Testis (tissue), 5 donors: ENCODE measurements at places on chromosomes 7 and 10. TPM values are rescaled to one million over a fixed set of nuclear protein-coding genes. Genes with fewer than 3 reads are reported as not detected.

DNA sequence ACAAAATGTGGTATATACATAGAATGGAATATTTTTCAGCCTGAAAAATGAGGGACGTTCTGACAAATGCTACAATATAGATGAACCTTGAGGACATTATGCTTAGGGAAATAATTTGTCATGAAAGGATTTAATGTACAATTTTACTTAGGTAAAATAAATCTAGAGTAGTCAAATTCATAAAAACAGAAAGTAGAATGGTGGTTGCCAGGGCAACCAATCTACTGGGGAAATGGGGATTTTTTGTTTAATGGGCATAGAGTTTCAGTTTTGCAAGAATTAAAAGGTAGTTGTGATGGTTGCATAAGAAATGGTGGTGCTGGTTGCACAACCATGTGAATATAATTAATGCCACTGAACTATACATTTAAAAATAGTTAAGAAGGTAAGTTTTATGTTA, 296.0 kb upstream of the SP4 start:
- no peak for DNase-seq

DNA sequence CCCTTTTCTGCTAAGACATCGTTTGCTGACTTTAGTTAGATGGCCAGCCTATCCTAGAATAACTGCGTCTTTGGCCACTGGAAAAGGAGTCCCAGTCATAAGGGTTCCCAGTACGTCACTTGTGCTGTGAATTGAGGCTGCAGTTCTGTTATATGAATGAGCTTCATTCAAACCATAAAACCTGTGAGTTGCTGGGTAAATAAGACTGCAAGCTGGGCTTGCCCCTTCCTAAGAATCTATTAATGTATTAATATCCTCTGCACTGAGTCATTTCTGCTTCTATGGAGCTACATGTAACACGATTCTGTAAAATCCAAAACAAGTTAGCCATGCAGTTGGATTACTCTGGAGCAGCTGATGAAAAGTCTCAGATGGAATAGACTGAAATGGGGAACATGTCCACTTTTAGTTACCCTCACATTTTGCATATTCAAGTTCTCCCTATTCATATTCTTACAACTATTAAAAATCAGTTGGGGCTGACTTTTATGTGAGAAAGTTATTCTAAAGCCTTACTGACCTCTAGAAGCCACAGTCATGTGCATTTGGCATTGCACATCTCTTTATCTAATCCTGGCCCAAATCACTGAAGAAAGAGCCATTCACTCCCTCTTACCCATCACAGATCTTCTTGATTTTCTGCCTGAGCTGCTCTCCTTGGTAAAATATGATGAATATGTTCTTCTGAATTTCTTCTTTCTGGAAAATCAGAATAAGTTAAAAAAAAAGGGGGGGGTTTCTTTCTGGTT, 41.8 kb upstream of the TMEM213 start:
- no peak for DNase-seq

GRCh38 chr7:150755473-150756099, 18.4 kb downstream of the GIMAP5 start:
- DNase-seq = no peak

DNA sequence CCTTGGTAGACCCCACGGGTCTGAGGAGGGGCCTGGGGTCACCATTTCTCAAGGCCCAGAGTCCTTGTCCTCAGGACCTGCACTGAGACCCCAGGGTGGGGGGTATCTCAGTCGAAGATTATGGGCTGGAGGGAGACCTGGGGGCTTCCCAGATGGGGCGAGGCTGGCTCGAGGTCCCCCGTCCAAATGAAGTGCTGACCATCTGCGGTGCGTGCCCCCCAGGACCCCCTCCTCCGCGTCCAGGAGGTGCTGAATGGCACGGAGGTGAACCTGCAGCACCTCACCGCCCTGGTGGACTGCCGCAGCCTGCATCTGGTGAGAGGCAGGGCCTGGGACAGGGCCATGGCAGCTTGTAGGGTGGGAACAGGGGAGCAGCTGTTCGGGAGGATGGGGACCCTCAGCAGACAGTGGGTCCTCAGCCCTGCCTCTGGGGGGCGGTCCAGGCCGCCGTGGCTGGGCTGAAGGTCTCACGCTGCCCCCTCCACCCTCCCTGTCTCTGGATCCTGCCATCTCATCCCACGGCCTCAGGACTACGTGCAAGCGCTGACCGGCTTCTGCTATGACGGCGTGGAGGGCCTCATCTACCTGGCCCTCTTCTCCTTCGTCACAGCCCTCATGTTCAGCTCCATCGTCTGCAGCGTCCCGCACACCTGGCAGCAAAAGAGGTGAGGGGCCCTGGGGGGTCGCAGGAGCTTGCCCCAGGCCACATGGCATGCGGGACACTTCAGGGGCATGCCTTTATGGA, 24.3 kb downstream of the TTYH3 start:
- no peak for DNase-seq

DNA sequence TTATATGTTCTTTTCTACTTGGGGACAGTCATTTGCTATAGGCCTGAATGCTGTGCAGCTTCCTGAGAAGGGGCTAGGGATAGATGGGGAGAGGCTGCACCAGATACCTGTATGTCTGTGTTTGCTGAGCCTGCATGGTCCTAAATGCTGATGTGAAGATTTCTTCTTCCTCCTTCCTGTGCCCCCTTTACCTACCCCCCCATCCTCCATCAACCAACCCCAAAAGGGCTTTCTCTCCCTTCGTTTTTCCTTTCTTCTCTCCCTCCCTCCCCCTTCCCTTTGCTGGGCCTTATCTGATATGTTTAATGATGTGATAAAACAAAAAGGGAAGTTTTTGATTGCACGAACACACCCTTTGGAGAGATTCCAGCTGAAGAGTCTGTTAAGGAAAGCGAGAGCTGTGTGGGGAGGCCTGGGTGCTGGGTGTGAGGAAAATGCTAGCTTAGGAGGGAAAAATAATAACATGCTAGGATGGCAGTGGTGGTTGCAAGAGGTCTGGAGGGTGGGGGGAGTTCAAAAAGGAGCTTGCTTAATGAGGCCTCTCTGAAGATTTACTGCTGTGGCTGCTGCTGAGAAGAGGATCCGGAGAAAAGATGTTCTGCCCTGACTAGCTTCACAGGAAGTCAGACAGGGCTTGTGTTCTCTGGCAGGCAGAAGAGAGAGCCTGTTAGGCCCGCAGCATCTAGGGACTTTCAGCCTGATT, 101.8 kb downstream of the SAMD9 start:
- DNase-seq = no peak

DNA sequence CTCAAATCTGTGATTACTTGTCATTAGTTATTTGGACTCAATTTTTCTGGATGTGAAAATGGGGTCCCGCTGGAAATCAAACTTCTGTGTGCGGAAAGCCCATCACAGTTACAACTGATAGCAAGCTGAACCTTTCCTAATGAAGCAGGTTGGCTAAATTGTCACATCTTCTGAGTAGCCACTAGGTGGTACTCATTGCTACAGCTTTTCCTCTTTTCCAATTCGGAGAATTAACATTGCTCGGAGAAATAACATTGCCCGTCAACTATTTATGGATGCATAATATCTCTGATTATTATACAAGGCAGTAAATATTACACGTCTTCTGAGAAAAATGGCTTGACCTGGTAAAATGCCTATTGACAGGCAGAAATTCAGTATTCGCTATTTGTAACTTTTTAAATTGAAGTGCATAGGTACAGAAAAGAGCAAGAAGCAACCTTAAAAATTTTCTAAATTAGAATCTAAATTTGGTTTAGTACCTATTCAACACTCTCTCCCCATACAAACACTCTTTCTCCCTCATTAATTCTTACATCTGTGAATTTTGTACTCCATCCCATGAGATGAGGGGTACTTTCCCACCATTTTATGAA, 17.3 kb upstream of the BLOC1S2 start:
- no peak for DNase-seq

- DNase-seq = no peak
These were observed 45.2 kb upstream of the AKR1E2 start for GRCh38 chr10:4780782-4781181.

- DNase-seq = no peak
These were observed 4.3 kb downstream of the SLC29A3 start for GRCh38 chr10:71323407-71323806.

- DNase-seq = no peak
These were observed 205.2 kb upstream of the GHITM start for GRCh38 chr10:83934062-83934461.

- DNase-seq = peak; percentile 30
These were observed 61.1 kb upstream of the ZMIZ1 start for GRCh38 chr10:79007421-79008319.

DNA sequence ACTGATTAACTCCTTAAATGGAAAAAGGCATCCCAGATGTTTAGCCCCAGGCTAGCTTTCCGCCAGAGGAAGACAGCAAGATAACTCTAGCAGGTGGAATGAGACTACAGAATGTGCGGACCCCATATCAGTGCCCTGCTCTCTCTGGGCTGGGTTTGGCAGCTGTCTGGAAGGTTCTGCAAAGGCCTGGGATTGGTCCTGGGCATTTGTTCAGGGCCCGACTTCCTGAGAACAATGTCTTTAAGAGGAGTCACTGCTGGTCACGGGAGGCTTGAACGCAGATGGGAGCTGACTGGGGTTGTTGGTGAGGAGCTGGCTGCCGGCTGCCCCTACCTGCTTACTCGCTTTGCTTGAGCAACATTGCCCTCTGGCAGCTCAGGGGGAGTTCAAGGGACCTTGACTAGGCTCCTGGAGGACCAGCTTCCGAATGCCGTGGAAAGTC, 130.6 kb upstream of the BTBD16 start:
- DNase-seq = no peak

- DNase-seq = no peak
These were observed 114.0 kb downstream of the TCF7L2 start for GRCh38 chr10:113064039-113064438.

- peak; percentile 20 for DNase-seq
These were observed 43.2 kb downstream of the CCNY start for GRCh38 chr10:35379226-35380137.

GRCh38 chr10:110723224-110723891, 79.2 kb downstream of the RBM20 start:
- no peak for DNase-seq

GRCh38 chr7:36275735-36276284, 113.9 kb upstream of the ANLN start:
- DNase-seq = no peak

The C10orf143 gene
- 7.2 TPM for polyA plus RNA-seq

The OR9A4 gene
- polyA plus RNA-seq = not detected

The STEAP4 gene
- polyA plus RNA-seq = 15.2 TPM

The ESYT2 gene
- polyA plus RNA-seq = 53.9 TPM

The OR2A12 gene
- polyA plus RNA-seq = not detected

The CHST3 gene
- polyA plus RNA-seq = 55.3 TPM

The HOXA2 gene
- 0.32 TPM for polyA plus RNA-seq
